ENCODE measurements at places on chromosomes 12 and 14.

- DNase-seq: no peak
These were observed 61.1 kb upstream of the TMEM132D start for GRCh38 chr12:129964826-129965457.

DNA sequence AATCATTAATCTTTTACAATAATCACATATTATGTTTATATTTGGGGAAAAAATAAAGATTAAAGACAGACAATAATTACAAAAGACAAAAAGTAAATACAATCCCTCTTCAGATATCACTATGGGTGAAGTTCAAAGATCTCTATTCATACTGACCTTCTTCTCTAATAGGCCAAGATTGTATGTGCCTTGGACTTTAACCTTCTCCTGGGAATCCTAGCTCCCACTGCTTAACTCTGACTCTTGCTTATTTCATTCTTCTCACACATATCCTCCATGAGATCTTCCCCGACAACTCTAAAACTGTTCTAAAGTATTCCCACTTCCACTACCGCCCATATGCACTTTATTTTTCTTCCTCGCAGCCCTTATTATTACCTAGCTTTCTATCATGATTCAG lies 83.8 kb downstream of the EEA1 start:
- DNase-seq: no peak

- DNase-seq: no peak
These were observed 10.8 kb downstream of the TIGAR start for GRCh38 chr12:4331842-4332241.

DNA sequence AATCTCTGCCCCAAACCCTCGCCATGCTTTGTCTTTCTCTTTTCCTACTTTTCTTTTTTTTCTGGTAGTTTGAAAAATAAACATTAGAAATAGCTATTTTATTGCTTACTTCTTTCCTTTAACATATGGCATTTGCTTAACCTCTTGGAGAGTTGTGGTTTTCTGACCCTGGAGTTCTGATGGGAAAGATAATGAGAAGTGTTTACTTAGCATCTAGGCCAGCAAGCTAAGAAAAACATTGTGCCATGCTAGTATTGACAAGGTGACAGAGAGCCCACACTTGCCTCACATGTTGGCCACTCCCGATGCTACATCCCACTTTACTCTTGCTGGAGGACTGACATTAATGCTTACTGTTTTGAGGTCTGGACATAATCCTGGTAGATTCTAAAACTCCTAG lies 886.2 kb downstream of the DIO2 start:
- no peak for DNase-seq

DNA sequence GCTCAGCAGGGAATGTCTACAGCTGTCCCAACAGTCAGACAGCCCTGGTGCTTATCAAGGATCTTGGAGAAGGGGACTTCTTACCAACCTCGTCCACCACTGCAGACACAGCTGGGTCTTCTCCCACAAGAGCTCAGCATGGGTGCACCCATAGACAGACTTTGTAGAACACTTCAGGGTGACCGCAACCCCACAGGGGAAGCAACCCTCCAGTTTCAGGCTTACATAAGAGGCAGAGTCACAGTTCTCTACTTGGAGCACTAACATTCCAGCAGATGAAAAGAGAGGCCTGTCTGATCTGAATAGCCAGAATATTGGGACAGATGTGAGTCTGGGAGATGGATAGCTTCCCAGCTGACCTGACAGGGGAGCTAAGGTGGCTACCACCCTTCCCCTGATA lies 3.5 kb upstream of the CLEC1A start:
- DNase-seq: no peak

DNA sequence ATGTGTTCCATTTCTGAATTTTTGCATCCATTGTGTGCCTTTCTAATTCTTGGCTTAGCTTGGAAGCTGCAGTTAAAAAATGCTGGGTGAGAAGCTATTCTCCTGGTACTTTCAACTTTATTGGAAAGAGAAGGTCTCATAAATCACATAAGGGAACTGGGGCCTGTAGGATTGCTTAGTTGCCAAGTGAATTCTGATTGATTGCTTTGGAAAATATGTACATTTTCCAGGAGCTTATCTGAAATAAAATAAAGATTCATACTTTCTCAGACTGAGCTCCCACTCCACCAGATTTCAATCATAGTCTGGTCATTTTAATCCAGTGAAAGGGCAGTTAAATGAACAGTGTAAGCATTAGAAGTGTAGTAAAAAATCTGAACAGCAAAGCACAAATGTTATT lies 50.0 kb upstream of the PRICKLE1 start:
- DNase-seq: no peak

DNA sequence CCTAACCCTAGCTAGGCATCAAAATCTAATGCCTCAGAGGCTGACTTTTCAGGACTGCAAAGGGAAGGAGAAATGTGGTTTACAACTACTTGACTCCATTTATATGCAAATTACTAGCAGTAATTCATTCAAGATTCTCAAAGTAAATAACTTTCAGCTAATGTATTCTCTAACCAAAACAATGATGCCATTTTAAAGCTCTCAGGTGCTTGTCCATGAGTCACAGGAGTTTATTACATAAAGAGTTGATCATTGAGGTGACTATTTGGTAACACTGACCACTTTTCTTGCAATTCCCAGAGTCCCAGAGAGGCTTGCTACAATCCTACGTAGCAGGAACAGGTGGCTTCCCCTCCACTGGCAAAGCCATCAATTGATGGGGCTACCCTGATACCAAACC lies 109.0 kb upstream of the SLC35F4 start:
- no peak for DNase-seq

GRCh38 chr14:81147140-81147897 lies 73.4 kb downstream of the GTF2A1 start:
- peak; percentile 36 for DNase-seq

- DNase-seq: no peak
These were observed 9.7 kb downstream of the TEDC1 start for GRCh38 chr14:105500726-105501101.

DNA sequence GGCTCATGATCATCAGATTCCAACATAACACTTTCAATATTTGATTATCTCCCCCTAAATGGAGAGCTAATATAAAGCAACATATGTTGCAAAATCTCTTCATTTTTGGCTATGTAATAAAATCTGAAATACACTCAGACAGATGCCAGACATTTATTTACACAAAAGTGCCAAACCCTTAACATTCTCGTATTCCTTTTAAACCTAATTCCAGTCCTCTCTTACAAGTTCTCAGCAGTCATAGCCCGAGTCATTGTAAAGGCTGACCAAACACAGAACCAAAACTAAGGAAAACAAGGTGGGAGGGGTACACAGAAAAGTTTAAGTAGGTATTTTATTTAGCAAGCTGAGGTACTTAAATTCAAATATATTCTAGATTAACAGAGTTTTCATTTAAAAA lies 81.4 kb downstream of the LRP6 start:
- DNase-seq: no peak

DNA sequence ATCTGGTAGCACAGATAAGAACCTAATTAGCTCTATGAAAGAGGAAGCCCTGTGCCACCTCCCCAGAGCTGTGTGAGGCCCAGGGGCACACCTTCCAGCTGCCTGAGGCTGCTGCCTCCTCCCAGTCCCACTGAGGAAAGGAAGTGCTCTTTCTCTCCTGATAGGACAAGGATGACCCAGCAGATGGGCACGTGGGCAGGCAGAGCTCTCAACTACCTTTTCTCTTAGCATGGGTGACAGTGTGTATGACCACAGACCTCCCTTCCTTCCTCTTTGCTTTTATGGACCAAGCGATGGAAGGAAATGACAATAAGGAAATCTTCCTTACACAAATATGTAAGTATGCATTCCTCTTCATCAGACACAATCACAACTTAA lies 127.6 kb upstream of the AMIGO2 start:
- peak; percentile 83 for DNase-seq

- no peak for DNase-seq
These were observed 25.6 kb downstream of the EMP1 start for GRCh38 chr12:13222076-13222475.

DNA sequence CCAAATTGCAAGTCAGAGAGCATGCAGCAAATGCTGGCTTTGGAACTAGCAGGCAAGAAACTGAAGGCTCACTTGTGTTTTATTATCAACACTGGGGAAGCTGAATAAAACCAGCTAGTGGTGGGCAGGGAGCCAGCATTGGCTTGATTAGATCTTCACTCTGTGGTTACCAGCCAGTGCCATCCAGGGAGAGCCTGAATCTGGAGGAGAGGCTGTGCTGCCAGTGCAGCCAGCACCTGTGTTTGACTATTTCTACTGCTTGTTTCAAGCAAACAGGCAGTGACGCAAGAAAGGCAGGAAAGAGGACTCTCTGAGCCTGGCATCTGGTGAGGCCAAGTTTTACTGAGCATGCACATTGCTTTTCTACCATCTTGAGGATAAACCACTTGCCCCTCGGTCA lies 247.0 kb downstream of the PHLDA1 start:
- DNase-seq: peak; percentile 94

- no peak for DNase-seq
These were observed 10.3 kb upstream of the PCNX1 start for GRCh38 chr14:70896981-70897380.

- DNase-seq: no peak
These were observed 67.2 kb downstream of the BTG1 start for GRCh38 chr12:92078167-92079053.

Measured in DND-41 (cell line).